Activated T-cell treated with anti-CD3 and anti-CD28 coated beads, Interleukin-2, amount 50 U/mL, for 72 hours (primary cell): ENCODE measurements at places on chromosomes 2 and 18. TPM values are rescaled to one million over a fixed set of nuclear protein-coding genes. Genes with fewer than 3 reads are reported as not detected.

Gene GALNT3
- total RNA-seq = 13.1 TPM

Gene ARHGAP28
- not detected for total RNA-seq

Gene LDLRAD4
- 46.0 TPM for total RNA-seq

Gene IWS1
- total RNA-seq = 43.6 TPM

Gene CYP27C1
- not detected for total RNA-seq

Gene MARCO
- not detected for total RNA-seq

Gene SAP130
- total RNA-seq = 33.3 TPM

Gene HOXD12
- total RNA-seq = not detected

GRCh38 chr2:206797376-206797775 lies 32.0 kb downstream of the FASTKD2 start:
- peaks cover 32% of the 10 kb centered on the region for H3K4me1 ChIP-seq
- no peak for DNase-seq
- H3K27me3 ChIP-seq = no peaks in the 10 kb centered on the region
- H3K27ac ChIP-seq = no peak overlapping the region

- H3K27me3 ChIP-seq = no peaks in the 10 kb centered on the region
- no peak overlapping the region for H3K27ac ChIP-seq
- no peak for DNase-seq
These were observed 34.6 kb downstream of the USP40 start for GRCh38 chr2:233531955-233532354.

- DNase-seq = no peak
- no peaks in the 10 kb centered on the region for H3K4me1 ChIP-seq
- no peaks in the 10 kb centered on the region for H3K36me3 ChIP-seq
- no peaks in the 10 kb centered on the region for H3K27me3 ChIP-seq
- H3K4me3 ChIP-seq = no peak overlapping the region
These were observed 14.7 kb upstream of the DAW1 start for GRCh38 chr2:227856697-227857096.

GRCh38 chr18:13989199-13989598 lies 73.9 kb upstream of the MC2R start:
- no peaks in the 10 kb centered on the region for H3K4me1 ChIP-seq
- H3K27me3 ChIP-seq = peaks cover 6% of the 10 kb centered on the region
- no peak for DNase-seq
- no peaks in the 10 kb centered on the region for H3K36me3 ChIP-seq
- no peak overlapping the region for H3K27ac ChIP-seq
- H3K4me3 ChIP-seq = no peak overlapping the region

- no peak overlapping the region for H3K4me3 ChIP-seq
- no peak for DNase-seq
- no peaks in the 10 kb centered on the region for H3K4me1 ChIP-seq
- H3K27me3 ChIP-seq = no peaks in the 10 kb centered on the region
- H3K27ac ChIP-seq = no peak overlapping the region
These were observed 14.8 kb downstream of the CACNB4 start for GRCh38 chr2:152084076-152084475.

DNA sequence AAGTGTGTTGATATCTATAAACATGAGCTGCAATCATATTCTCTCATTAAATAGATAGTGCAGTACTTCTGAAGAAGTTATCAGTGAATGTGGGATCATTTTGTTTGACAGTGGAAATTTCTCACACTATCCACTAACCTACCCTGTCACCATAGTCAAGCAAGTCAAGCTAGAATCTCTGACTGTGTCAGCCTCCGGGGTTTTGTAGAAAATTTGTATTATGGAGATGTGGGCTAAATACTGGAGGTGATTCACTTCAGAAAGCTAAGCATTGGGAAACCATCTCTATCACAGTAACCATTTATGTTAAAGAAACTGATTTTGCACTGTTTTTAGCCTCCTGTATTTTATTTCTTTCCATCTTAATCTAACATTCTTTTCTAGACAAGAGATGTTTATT lies 126.6 kb upstream of the CREB1 start:
- no peaks in the 10 kb centered on the region for H3K27me3 ChIP-seq
- H3K4me1 ChIP-seq = no peaks in the 10 kb centered on the region
- H3K27ac ChIP-seq = no peak overlapping the region
- no peak overlapping the region for H3K4me3 ChIP-seq
- DNase-seq = no peak

DNA sequence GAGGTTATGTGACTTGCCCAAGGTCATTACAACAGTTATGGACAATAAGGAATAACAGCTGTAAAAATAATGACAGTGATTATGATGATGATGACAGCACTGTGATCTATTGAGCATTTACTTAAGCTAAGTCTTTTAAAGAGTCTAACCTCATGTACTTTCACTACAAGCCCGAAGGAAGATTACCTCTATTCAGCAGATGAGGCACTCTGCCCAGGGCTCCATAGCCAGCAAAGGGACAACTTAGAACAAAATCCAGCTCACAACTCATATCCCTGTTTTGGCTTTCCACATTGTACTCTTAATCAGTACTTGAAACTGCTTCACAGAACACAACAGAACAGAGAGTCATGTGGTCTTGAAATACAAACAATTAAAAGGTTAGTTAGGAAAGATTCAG lies 290.2 kb downstream of the ZNF385B start:
- no peak overlapping the region for H3K27ac ChIP-seq
- H3K27me3 ChIP-seq = no peaks in the 10 kb centered on the region
- H3K4me1 ChIP-seq = no peaks in the 10 kb centered on the region
- H3K4me3 ChIP-seq = no peak overlapping the region
- DNase-seq = no peak

- no peak overlapping the region for H3K27ac ChIP-seq
- no peak overlapping the region for H3K4me3 ChIP-seq
- no peaks in the 10 kb centered on the region for H3K4me1 ChIP-seq
- no peaks in the 10 kb centered on the region for H3K36me3 ChIP-seq
- no peaks in the 10 kb centered on the region for H3K27me3 ChIP-seq
These were observed 716.2 kb upstream of the VRK2 start for GRCh38 chr2:57330447-57330846.

- H3K4me3 ChIP-seq = no peak overlapping the region
- no peaks in the 10 kb centered on the region for H3K4me1 ChIP-seq
- DNase-seq = no peak
- H3K27ac ChIP-seq = no peak overlapping the region
- H3K36me3 ChIP-seq = no peaks in the 10 kb centered on the region
These were observed 25.8 kb upstream of the ZNF397 start for GRCh38 chr18:35215026-35215425.

- H3K4me3 ChIP-seq = no peak overlapping the region
- no peaks in the 10 kb centered on the region for H3K36me3 ChIP-seq
- H3K27me3 ChIP-seq = no peaks in the 10 kb centered on the region
- DNase-seq = no peak
- no peak overlapping the region for H3K27ac ChIP-seq
These were observed 32.6 kb downstream of the ABCA12 start for GRCh38 chr2:215105607-215106354.

- no peak overlapping the region for H3K27ac ChIP-seq
- no peaks in the 10 kb centered on the region for H3K36me3 ChIP-seq
- no peak overlapping the region for H3K4me3 ChIP-seq
- DNase-seq = no peak
- peaks cover 42% of the 10 kb centered on the region for H3K27me3 ChIP-seq
These were observed 1.8 kb upstream of the COBLL1 start for GRCh38 chr2:164843346-164843911.

GRCh38 chr2:237878-238277 lies 26.0 kb downstream of the SH3YL1 start:
- peaks cover 14% of the 10 kb centered on the region for H3K36me3 ChIP-seq
- H3K27me3 ChIP-seq = no peaks in the 10 kb centered on the region
- H3K27ac ChIP-seq = no peak overlapping the region
- H3K4me3 ChIP-seq = no peak overlapping the region
- DNase-seq = no peak

DNA sequence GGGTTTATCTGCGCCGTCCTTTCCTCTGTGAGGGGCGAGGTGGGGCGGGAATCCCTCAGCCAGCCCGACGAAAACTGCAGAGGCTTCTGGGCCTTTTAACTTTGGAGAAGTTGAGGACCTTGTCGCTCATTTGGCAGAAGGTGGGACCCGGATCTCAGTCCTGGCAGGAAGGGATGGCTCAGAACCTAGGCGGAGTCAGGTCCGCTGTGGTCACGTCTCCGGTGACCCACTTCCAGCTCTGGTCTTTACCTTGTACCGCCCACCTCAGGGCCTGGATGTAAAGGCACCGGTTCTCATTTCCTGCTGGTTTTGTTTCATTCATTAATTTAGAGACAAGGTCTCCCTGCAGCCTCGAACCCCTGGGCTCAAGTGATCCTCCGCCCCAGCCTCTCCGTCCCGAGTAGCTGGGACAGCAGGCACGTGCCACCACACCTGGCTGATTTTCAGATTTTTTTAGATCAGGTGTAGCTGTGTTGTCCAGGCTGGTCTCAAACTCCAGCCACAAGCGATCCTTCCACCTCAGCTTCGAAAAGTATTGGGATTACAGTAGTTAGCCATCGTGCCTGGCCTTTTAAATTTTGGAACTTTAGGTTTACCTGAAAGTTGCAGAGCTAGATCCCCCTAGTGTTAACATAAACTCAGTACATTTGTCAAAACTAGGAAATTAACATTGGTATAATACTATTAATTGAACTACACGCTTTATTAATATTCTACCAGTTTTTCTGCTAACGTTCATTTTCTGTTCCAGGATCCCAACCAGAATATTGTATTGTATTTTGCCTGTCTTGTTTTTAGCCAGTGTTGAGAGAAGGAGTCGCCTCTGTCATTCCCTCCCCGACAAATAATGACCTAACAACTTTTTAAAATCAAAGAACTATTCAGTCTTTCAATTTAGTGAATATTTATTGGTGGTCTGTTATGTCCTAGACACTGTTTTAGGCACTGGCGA lies 852 bp downstream of the POLI start:
- H3K27ac ChIP-seq = peak overlapping the region; percentile 86
- peaks cover 50% of the 10 kb centered on the region for H3K4me1 ChIP-seq
- no peaks in the 10 kb centered on the region for H3K36me3 ChIP-seq
- H3K4me3 ChIP-seq = peak overlapping the region; percentile 90
